ENCODE measurements at places on chromosomes 5 and 9. TPM values are rescaled to one million over a fixed set of nuclear protein-coding genes. Genes with fewer than 3 reads are reported as not detected.

The PCDHB16 gene
- not detected for total RNA-seq

The TNPO1 gene
- total RNA-seq, result 105 TPM

The BARHL1 gene
- not detected for total RNA-seq

The SKP2 gene
- total RNA-seq, result 44.4 TPM

The PCDHGB3 gene
- not detected for total RNA-seq

The CYSRT1 gene
- total RNA-seq, result 0.26 TPM

The ZBTB26 gene
- 5.5 TPM for total RNA-seq

The ENHO gene
- total RNA-seq, result 0.27 TPM

The CCDC107 gene
- total RNA-seq, result 5.6 TPM

The MZB1 gene
- total RNA-seq, result 2.0 TPM

Measured in activated naive CD4-positive, alpha-beta T cell treated with anti-CD3 and anti-CD28 coated beads for 36 hours (primary cell).